ENCODE measurements at places on chromosomes 5 and 9.

GRCh38 chr5:14458414-14458813, 123.2 kb upstream of the OTULINL start:
- DNase-seq: no peak

DNA sequence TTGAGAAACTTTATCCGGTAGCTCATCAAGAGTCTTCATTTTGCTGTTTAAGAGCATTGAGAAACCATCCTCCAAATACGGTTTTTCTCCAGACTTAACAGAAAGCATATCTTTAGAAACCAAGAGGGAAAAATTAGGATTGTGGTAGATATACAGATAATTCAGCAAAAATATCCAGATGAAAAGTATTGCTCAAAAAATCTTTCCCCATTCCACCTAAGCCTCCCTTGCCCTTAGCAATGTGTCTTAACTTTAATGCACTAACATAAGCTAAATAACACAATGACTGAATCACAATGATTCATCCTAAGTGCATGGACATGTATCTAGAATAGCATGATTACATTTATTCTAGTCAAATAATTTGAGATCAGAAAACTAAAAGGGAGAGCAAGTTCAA, 130.3 kb upstream of the TARS1 start:
- no peak for DNase-seq

DNA sequence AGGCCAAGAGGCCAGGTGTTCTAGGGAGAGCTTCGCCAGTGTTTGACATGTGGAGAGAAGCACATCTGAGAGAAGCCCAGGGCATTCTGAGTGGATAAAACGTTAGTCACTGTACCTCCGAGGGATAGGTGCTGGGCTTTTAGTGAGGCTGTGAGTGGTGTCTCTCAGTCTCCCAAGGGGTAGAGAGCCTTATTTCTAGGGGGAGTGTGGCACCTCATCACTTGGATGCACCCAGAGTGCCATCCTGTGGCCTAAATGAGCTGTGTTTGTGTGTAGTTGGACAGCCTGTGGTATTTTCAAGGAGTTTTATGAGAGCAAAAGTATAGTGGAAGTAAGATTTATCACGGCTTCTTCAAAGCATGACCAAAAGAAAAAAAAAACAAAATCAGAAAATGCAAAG, 1046.9 kb upstream of the WWC1 start:
- no peak for DNase-seq

GRCh38 chr5:157358871-157359270, 92.9 kb downstream of the CYFIP2 start:
- no peak for DNase-seq

GRCh38 chr5:153623751-153624450, 133.4 kb downstream of the GRIA1 start:
- no peak for DNase-seq

DNA sequence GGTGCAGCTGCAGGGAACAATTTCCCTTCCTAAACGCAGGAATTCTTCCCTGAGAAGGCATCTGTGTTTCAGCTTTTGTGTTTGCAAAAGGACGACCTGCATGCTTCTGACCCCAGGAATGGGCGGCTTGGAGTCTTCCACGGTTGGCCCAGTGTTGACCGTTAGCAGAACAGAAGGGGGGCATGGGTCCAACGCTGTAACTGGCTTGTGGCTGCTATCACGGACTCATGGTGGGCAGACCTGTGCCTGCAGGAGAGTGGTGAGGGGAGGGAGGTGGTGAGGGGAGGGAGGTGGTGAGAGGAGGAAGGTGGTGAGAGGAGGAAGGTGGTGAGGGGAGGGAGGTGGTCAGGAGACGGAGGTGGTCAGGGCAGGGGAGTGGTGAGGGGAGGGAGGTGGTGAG, 388.6 kb upstream of the IRX4 start:
- DNase-seq: no peak

DNA sequence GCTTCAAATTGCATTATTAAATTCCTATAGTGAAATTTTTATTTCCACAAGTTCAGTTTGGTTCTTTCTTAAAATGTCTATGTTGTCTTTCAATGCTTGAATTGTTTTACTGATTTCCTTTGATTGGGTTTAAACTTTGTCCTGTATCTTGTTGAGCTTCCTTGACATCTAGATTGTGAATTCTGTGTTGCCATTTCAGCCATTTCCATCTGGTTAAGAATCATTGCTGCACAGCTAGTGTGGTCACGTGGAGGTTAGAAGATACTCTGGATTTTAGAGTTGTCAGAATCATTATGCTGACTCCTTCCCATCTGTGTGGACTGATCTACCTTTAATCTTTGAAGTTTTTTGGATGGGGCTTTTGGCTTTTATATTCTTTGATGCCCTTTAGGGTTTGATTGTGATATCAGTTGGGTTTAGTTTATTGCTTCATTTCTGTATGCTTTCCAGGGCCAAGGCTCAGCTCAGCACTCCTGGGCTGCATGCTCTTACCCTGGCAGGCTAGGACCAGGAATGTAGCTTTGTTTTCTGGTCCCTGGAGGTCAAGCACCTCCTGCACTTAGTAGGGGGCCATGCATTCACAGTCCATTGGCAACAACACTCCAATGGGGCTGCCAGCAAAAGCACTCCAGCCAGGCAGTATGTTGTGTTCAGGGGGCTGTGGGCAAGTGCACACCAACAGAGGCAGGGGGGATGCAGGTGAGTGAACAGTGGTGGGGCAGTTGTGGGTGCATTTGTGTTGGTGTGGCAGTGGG, 141.4 kb downstream of the PRR16 start:
- DNase-seq: no peak

DNA sequence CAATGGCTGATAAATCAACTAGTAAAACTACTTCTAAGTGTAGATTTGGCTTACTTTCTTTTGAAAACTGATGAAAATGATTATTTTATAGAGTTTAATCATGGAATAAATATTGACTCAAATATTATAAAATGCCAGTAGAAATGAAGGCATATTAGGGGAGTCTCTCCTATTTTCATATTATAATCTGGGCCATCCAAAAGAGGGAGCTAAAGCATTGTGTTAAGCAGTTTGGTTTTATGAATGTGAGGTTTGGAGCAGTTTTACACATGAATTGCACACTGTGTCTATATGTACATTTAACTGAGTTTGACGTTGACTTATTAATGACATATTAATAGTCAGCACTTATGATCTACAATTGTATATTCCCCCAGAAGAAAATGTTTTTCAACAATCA, 17.4 kb downstream of the CDH9 start:
- no peak for DNase-seq
